Peyer's patch (tissue), 4 donors: ENCODE measurements at places on chromosomes 2 and 18. TPM values are rescaled to one million over a fixed set of nuclear protein-coding genes. Genes with fewer than 3 reads are reported as not detected.

Gene TMEM178A
- 9.9 TPM for total RNA-seq

Gene KCNF1
- total RNA-seq = not detected

Gene ESPNL
- total RNA-seq = 0.27 TPM

Gene TMEM247
- not detected for total RNA-seq

Gene TMEM214
- 50.1 TPM for total RNA-seq

Gene ACMSD
- total RNA-seq = not detected

Gene ABCG8
- 15.2 TPM for total RNA-seq

Gene PKP4
- 86.6 TPM for total RNA-seq

Gene PLA2R1
- total RNA-seq = 49.2 TPM

Gene ANKRD62
- not detected for total RNA-seq

Gene CNGA3
- not detected for total RNA-seq

Gene ALPP
- not detected for total RNA-seq

Gene ASIC4
- total RNA-seq = not detected

Gene UGT1A5
- total RNA-seq = 24.2 TPM

Gene REG3A
- 1,176 TPM for total RNA-seq

Gene CFC1
- total RNA-seq = not detected

Gene DAW1
- total RNA-seq = not detected

Gene KANSL1L
- total RNA-seq = 25.7 TPM

Gene LONRF2
- total RNA-seq = 2.5 TPM

Gene GKN2
- not detected for total RNA-seq

Gene CAVIN2
- 7.9 TPM for total RNA-seq

Gene ITGB6
- 21.5 TPM for total RNA-seq

Gene FSIP2
- total RNA-seq = 5.6 TPM

Gene PHLPP1
- 21.8 TPM for total RNA-seq

Gene GPR17
- total RNA-seq = not detected

Gene SLC9A2
- 20.7 TPM for total RNA-seq

Gene TEKT4
- total RNA-seq = not detected

Gene GGCX
- total RNA-seq = 29.4 TPM

Gene PROKR1
- total RNA-seq = not detected

Gene KCNIP3
- total RNA-seq = 8.7 TPM
